SJSA1 (cell line): ENCODE measurements at places on chromosomes 4 and X.

DNA sequence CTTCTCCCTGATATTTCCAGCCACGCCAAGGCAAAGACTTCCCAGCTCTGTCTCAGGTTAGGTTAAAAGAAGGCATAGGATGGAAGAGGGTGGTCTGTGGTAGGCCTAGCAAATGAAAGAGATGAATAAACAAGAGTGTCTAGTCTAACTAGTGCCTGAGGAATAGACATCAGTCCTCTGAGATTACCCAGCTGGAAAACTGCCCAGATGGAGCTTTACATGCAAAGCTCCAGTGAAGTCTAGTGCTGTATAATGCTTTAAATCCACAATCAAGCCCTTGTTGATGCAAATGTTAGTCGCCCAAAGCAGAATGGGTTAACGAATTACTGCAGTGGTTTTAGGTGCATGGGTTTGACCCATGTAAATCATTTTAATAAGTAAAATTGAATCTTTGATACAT is 24.8 kb upstream of the GUCY1B1 start:
- DNase-seq = no peak

DNA sequence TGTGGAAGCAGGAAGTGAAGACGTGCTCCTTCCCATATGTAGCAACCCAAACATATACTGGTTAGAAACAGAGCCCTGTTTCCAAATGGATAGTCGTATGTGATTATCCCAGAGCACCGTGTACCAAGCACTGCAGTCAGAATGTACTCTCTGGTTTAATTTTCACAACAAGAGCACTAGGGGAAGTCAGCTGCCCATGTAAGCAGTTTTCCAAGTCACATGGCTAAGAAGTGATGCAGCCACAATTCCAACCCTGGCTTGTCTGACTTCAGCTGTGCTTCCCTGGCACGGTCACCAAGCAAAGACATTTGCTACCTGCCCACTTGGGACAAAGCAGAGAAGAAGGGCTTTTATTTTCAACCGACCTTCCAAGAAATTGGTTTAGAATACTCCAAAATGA is 28.2 kb upstream of the CEP135 start:
- no peak for DNase-seq

GRCh38 chr4:89562746-89563145 is 255.1 kb upstream of the GPRIN3 start:
- no peak for DNase-seq

DNA sequence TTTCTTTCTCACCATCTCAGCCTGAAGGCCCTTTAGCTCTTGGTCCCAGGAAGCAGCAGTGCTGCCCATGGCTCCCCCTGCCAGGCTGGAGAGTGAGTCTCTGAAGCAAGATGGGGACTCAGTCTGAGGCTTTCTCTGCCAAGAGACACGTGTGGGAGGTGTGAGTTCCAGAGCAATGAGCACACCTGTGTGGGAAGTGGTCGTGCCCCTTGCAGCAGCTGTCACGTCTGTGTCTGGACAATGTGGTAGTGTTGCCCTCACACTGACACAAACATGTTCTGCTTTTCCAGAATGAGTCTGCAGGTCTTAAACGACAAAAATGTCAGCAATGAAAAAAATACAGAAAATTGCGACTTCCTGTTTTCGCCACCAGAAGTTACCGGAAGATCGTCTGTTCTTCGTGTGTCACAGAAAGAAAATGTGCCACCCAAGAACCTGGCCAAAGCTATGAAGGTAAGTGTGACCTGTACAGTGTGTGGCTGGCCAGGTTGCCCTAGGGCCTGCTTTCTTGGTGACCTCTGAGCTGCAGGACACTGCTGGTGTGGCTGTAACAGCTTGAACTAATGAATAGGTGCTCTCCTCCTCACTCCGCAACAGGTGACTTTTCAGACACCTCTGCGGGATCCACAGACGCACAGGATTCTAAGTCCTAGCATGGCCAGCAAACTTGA is 1.9 kb downstream of the TACC3 start:
- DNase-seq = no peak
